ENCODE measurements at places on chromosomes 1 and 21.

- DNase-seq, result peak; percentile 38
These were observed 120.3 kb downstream of the PPIAL4G start for GRCh38 chr1:148362626-148363438.

DNA sequence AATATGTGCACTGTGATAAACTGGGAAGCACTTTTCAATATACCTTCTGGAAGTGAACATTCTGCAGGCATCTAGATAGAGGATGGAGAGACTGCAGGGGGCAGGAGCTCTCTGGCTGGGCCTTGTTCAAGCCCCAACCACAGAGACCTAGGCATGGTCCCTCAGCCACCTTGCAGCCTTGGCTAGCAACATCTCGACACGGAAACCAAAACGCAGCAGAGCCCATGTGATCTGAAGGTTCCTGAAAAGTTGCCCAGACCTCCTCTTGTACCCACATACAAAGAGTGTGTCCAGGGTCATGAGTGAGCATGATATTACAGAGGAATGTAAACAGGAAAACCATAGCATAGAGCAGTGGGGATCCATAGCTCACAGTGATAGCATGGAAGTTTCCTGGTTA lies 33.1 kb upstream of the SAMD11 start:
- no peak for DNase-seq

- no peak for DNase-seq
These were observed 169.1 kb downstream of the PLA2G4A start for GRCh38 chr1:186997877-186998276.

GRCh38 chr1:244112041-244112440 lies 61.0 kb downstream of the ZBTB18 start:
- DNase-seq, result peak; percentile 20

DNA sequence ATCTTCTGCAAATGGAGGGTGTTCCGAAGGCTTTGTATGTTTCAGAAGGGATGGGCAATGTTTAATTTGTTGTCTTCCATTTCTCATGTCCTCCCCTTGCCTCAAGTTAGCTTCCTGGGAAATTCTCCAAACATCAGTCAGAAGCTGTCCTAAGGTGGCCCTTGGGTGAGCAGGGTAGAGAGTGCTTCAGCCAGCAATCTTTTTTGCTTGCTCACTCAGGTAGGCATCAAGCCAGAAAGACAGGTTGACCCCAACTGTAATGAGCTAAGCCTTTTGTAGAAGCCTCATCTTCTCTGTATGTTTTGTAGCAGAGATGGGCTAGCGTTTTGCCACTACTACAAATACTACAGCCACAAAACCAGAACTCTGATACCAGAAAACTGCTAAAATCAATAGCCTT lies 321.5 kb upstream of the FAM78B start:
- no peak for DNase-seq

DNA sequence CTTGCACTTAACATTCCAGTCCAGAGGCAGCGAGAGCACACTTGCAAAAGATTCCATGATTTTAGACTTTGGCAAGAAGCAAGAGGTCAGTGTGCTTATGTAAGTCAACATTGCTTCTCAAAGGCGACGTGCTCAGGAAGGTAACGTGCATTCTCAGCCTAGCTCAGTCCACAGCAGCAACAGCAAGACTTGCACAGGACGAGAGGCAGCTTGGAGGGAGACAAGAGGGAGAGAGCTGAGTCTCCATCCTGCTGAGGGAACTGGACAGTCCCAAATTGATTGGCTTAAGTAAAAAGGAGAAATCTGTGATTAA lies 56.5 kb downstream of the PTP4A2 start:
- no peak for DNase-seq
